ENCODE measurements at places on chromosomes 13 and 19.

- DNase-seq = no peak
Observed at GRCh38 chr13:114063545-114064449, 68.6 kb downstream of the RASA3 start.

DNA sequence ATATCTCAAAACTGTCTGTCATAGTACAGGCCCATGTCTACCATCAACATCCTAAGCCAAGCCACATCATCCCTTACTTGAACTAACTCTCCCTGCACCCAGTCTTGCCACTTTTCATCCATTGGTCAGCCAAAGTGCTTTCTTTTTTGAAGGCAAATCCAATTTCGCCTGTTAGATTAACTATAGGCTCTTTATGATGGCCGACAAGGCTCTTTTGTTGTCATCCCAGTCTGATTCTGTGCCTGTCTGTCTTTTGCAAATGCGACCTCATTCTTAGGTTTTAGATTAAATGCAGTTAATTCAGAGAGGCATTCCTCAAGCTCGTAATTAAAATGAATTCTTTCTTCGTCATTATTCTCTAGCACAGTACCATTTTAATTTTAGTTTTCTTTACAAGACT lies 148.3 kb downstream of the HS6ST3 start:
- no peak for DNase-seq

- DNase-seq = no peak
Observed at GRCh38 chr13:39956036-39956435, 300.6 kb downstream of the COG6 start.

GRCh38 chr13:54573186-54573585 lies 1544.6 kb downstream of the OLFM4 start:
- DNase-seq = no peak

GRCh38 chr13:113464476-113464875 lies 11.2 kb upstream of the ADPRHL1 start:
- no peak for DNase-seq

GRCh38 chr19:51194527-51195315 lies 30.2 kb upstream of the CD33 start:
- DNase-seq = no peak

DNA sequence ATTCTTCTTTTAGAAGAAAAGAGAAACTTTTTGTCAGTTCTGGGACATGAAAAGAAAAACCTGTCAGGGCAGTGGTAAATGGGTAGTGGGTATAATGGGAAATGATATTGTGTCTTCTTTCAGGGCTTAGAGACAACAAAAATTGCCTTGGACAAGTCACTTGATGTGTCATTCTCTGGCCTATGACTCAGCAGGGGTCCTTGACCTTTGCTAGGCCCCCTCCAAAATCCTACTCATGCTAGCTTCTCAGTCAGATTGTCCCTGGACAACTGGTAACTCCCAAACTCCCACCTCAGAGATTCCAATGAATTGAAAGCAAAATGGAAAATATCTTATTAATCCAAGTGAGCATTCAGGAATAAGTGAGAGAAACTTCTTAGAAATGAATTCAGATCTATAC lies 258.8 kb upstream of the SPRY2 start:
- no peak for DNase-seq

GRCh38 chr19:11256189-11256588 lies 6.1 kb downstream of the DOCK6 start:
- DNase-seq = no peak

GRCh38 chr13:110559986-110560385 lies 1.5 kb downstream of the RAB20 start:
- no peak for DNase-seq

- DNase-seq = peak; percentile 47
Observed at GRCh38 chr13:30364133-30364532, 56.8 kb upstream of the KATNAL1 start.

GRCh38 chr19:15640294-15640903 lies at the start of gene CYP4F3:
Gene CYP4F3 (plus strand): TSS chr19:15640897. CDS start chr19:15641416, 519 bp downstream.
- DNase-seq = no peak

DNA sequence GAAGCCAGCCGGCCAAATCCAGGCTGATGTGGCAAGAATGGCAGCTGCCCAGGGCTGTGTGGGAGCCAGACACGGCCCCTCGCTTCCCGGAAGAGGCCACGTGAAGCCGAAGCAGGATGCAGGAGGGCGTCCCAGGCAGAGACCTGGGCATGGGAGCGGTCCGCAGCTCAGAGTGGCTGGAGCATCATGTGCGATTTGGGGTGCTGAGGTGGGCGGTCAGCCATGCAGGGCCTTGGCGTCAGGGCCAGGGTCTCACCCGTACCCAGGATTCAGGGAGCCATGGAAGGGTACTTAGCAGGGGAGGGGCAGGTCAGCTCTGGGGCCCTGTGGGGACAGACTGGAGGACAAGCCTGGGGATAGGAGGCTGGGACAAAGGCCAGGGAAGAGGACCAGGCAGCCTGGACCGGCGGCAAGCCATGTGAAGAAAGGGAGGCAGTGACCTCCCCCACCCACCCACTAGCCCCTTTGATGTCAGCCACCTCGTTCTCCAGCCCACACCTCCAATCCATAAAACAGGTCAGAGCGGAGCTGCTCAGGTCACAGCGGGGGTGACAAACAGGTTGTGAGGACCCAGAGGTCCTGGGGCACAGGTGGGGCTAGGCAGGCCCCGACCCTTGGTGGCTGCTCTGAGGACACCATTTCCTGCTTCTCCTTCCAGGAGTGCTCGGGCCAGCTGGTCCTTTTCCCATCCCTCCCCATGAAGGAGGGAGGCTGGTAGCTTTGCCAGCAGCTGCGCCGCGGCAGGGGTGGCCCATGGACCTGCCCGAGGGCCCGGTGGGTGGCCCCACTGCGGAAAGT lies 2.3 kb downstream of the KASH5 start:
- DNase-seq = no peak

- DNase-seq = no peak
Observed at GRCh38 chr13:62563251-62563650, 1147.6 kb upstream of the PCDH20 start.

DNA sequence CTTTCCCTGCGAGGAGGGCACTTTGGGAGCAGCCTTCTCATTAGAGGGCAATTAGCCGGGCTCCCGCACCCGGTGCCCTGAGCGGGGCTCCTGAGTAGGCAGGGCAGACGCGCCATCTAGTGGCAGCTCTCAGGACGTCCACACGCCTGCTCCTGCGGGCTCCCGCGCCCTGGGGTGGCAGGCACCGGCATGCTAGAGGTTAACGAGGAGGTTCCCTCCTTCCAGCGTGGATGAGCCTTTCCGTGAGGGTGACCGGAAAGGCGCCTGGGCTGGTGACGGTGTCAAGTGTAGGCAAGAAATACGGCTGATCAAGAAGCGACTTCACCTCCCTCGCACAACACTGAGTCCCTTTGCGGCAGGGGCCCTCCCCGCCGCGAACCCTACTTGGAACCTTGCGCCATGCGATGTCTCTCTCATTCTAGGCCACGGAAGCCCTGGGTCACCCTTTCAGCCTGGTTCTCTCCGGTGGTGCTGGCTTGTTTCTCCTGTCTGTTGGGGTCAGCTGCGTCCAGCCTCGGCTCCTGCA lies 67.7 kb downstream of the ALOX5AP start:
- DNase-seq = peak; percentile 24

DNA sequence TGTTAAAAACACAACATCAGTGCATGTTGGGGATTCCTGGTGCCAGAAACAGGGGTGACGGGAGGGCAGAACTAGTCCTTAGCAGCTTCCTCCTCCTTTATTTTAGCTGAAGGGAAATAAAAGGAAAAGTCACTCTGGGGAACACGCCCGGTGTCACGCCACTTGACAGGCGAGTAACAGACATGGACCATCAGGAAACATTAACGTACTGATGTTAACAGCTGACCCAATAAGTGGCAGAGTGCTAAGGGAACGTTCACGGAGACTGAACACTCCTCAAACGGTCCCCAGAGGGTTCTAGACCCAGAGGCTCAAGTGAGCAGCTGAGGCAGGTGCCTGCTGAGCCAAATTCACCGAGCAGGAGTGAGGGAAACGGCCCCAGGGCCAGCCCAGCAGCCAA lies 13.9 kb upstream of the EIF3G start:
- no peak for DNase-seq

DNA sequence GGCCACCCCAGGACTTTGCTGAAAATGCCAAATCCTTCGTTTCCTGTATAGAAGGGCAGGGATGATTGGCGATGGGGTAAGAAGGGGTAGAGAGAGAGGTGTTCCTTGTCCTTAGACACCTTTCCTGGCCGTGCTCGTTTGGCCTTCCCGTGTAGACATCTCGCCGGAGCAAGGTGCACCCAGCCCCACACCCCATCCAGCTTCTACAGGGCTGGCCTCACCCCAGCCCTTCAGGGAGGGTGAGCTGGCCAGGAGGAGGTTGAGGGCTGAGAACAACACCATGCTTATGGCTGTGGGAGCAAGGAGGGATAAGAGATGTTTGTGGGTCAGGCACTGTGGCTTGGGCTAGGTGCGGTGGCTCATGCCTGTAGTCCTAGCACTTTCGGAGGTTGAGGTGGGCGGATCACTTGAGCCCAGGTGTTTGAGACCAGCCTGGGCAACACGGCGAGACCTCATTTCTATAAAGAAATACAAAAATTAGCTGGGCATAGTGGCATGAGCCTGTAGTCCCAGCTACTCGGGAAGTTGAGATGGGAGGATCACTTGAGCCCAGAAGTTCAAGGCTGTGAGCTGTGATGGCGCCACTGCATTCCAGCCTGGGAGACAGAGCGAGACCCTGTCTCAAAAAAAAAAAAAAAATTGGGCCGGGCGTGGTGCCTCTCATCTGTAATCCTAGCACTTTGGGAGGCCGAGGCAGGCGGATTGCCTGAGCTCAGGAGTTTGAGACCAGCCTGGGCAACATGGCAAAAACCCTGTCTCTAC lies 15.5 kb downstream of the SMARCA4 start:
- no peak for DNase-seq

GRCh38 chr19:29687897-29688728 lies 22.9 kb downstream of the PLEKHF1 start:
- no peak for DNase-seq

Measured in pulmonary artery endothelial cell (primary cell).